ENCODE measurements at places on chromosomes 11 and 22.

DNA sequence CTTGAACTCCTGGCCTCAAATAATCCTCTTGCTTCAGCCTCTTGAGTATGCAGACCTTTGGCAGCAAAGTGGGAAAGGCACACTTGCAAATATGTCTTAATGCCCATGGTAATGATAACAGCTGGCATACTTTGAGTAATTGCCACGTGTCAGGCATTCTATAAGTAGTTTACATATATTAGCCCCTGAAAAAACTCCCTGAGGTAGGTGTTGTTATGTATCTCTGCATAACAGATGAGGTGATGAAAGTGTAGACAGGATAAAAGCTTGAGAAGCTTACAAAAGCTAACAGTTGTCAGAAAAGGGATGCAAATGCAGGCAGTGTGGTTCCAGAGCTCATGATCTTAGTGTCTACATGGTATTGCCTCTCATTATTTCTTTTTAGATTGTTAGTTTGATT, 291.1 kb upstream of the C11orf87 start:
- DNase-seq = no peak

DNA sequence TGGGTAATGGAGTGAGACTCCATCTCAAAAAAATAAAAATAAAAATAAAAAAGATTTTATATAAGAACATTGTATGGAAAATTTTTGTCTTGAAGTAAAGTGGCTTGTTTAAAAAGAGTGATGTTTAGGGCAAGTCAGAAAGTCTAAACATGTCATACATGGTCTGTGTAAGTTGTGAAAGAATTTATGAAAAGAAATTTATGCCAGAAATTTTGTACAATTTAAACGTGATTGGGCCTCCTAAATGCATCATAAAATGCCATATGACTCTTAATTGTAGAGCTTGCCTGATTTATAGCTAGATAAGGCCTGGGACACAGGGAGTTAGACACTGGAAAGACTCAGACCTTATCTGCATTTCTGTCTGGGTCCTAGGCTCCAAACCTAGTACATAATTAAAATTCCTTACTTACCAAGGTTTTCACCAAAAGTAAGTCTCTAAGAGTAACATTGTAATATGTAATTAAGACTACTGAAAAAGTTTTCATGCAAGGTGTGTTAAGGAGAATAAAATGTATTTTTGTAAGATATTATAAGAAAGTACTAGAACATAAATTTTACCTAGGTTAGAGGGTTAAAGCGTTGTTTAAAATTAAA, 110.5 kb downstream of the AASDHPPT start:
- DNase-seq = no peak

- no peak for DNase-seq
Measured at GRCh38 chr22:24413271-24413670, 14.1 kb upstream of the ADORA2A start.

- DNase-seq = no peak
Measured at GRCh38 chr11:76523147-76523546, 78.3 kb downstream of the EMSY start.

- DNase-seq = no peak
Measured at GRCh38 chr11:113311536-113311935, 2.8 kb upstream of the TTC12 start.

GRCh38 chr11:83809274-83809673, 523.1 kb upstream of the CCDC90B start:
- DNase-seq = no peak

DNA sequence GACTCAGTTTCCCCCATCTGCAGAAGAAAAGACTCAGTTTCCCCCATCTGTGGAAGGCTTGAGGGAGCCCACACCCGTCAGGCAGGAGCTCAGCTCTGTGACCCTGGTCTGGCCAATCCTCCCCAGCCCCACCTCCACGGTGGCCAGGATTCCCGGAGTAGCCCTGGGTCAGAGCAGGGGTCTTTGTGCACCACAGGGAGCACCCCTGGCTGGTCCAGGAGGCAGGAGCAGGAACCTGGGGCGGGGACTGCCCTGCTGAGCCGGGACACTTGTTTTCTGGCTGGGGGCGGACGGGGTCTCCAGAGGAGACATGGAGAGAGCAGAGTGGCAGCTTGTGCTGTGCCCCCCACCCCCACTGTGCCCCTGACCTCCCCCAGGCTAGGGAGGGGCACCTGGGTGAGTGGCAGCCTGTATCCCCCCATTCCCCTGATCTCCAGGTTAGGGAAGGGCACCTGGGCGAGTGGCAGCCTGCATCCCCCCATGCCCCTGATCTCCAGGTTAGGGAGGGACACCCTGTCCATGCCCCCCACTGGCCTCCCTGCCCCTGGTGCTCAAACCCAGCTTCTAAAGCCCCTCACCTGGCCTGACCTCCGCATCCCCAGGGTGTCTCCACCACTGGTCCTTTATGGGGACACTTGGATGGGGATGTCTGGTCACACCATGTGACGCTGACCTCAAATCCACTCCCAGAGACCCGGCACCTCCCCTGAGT, 18.8 kb downstream of the IL17REL start:
- no peak for DNase-seq

DNA sequence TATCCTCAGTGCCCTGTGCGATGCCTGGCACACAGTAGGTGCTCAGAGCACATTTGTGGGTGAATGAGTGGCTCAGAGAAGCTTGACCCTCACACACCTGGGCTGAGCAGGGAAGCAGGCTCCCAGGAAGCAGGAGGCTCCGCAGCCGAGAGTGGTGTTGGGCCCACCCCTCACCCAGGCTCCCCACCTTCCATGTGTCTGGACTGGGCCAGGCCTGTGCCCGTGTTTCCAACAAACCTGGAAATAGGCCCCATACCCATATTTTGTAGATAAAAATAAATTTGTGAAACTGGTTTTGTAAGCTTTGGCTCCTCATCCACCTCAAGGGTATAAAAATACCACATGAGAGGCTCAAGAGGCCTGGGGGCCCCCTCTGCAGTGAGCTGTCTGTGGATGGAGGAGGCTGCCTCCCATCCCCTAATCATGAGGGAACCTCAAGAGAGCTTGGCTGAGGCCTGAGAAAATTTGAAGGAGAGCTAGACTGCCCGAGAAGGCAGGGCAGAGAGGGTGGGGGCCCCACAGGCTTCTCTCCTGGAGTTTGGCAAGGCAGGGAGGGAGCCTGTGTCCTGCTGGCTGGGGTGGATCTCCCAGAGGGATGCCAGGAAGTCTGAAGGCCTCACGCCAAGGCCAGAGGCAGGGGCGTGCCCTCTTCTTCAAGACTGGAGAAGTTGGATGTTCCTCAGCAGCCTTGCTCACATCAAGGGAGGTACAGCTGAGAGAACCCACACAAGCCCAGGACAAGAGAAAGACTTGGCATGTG, 147.0 kb upstream of the NECTIN1 start:
- DNase-seq = peak; percentile 10

GRCh38 chr11:3926458-3927095, 71.1 kb downstream of the STIM1 start:
- DNase-seq = peak; percentile 54

DNA sequence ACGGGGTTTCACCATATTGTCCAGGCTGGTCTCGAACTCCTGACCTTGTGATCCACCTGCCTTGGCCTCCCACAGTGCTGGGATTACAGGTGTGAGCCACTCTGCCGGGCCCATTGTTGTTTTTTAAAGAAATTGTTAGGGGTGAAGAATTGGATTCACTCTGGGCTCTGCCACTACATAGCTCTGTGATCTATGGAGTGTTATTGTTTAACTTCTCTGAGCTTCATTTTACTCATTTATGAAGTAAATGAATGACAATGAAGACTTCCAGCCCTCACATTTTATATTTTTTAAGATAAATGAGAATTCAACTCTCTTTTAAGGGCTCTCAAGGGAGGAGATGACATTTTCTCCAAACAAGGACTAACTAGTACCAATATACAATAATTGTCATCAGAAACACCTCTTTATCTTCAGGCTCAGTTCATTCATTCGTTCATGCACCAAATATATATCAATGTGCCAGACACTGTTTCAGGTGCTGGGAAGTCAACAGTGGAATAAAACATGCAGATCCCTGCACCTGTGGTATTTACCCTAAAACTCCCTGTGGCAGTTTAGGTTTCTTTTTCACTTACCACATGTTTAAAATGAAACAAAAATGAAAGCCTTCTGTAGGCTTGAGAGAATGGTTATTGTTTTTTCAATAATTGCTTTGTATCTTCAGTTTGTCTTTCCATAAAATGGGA, 23.5 kb upstream of the GRAMD1B start:
- DNase-seq = no peak

GRCh38 chr11:45450189-45450588, 164.0 kb upstream of the SYT13 start:
- peak; percentile 52 for DNase-seq

- DNase-seq = peak; percentile 82
Measured at GRCh38 chr22:38843657-38844314, at the start of gene NPTXR. Gene NPTXR, minus strand, starts transcription at chr22:38844028.

DNA sequence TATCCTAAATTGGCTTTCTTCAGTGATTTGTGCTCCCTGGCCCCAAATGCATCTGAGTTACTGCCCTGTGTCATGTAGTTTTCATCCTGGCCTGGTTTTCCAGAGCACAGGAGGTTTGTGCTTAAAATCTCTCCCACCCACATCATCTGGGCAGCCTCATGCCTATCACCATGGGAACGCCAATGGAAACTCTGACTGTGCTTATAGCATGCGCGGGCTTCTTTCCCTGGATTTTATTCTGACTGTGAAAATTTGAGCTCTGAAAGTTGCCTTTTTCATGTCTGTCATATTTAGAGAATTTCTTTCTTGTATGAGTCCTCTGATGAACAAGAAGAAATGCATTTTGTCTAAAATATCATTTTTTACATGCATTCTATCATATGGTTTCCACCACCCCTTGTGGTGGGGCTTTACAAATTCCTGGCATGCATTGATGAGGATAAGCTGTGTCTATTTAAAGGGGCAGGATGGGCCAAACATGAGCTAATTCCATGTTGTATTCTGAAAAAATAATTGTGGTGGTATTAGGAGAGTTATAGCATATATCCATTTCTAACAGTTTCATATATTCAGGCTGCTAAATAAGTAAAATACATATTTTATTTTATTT, 55.1 kb downstream of the IRAG1 start:
- peak; percentile 51 for DNase-seq
